ENCODE measurements at places on chromosomes 5 and 9.
A peak's percentile ranks its signal among the peaks of the same experiment; 100 is the strongest.

GRCh38 chr9:138049779-138050471 lies 172.3 kb downstream of the CACNA1B start:
- DNase-seq: no peak

GRCh38 chr5:6626508-6626907 lies 6.3 kb downstream of the NSUN2 start:
- DNase-seq: no peak

DNA sequence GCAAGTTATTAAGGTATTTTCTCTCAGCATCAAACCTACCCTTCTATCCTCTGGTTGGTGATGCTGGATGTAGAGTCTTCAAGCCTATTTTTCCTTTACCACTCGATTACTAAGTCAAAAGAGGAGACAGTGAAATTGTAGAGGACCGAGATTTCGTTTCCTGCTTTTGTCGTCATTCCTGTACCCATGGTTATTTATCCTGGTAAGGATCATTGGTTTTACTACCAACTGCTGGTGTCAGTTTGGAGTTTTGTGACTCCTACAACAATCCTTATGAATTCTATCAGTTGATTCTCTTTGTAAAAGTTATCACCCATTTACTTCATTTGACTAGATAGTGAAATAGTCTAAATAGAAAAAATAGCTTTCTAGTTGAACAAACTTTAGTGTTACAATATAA lies 2028.2 kb upstream of the ACO1 start:
- no peak for DNase-seq

- no peak for DNase-seq
These were observed 11.7 kb upstream of the ERBIN start for GRCh38 chr5:65914641-65915196.

DNA sequence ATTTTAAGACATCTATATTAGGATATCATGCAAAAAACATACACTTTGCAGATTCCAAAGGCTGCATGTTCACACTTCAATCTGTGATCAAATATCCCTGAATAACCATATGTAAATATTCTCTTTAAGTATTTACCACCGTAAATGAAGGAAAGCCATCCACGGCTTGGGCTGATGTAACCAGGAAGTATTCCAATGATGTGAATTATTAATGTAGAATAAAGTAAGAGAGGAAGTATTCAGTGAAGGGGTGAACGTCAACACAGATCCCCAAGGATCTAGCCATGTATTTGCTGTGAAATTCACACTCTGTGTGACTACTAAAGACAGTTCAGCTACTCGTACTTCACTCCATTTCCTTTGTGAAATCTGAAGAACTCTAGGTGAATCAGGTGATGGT lies 75.2 kb downstream of the CDH6 start:
- DNase-seq: no peak

DNA sequence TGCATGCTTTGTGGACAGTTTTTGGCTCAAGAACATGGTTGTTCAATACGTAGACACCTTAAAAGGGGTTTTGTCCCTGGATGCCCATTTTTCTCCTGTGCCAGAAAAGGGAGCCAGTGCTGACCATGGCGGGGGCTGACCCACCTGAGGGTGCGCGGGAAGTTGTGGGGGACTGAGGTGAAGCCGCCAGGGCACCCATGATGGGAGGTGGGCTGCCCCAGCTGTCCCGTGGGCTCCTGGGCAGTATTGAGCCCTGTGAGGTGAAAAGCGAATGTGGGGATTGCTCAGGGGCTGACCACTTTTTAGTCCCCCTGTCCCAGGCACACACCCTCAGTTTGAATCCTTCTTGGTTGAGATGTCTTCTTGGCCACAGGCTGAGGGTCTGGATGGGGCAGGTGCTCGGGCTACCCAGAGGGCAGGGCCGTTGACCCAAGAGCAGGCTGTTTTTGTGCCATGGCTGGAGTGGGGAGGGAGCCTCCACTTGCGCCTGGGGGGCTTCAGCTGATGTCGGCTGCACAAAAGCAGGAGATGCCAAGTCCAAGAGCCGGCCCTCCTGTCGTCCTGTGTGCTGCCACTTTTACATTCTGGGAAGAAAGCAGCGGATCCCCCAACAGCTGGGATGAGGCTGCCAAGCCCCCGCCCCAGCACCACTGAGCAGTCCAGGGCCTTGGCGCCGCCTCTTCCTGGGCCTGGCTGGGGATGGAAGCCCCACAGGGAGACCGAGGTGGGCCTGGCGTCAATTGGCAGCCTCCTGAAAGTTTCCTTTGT lies 120.1 kb downstream of the WNK2 start:
- DNase-seq: no peak

- peak; percentile 28 for DNase-seq
These were observed 19.0 kb downstream of the C9orf152 start for GRCh38 chr9:110188991-110189390.

- no peak for DNase-seq
These were observed 25.9 kb upstream of the AP3B1 start for GRCh38 chr5:78320401-78320800.

GRCh38 chr9:134863941-134864820 lies 16.4 kb upstream of the FCN2 start:
- DNase-seq: no peak

DNA sequence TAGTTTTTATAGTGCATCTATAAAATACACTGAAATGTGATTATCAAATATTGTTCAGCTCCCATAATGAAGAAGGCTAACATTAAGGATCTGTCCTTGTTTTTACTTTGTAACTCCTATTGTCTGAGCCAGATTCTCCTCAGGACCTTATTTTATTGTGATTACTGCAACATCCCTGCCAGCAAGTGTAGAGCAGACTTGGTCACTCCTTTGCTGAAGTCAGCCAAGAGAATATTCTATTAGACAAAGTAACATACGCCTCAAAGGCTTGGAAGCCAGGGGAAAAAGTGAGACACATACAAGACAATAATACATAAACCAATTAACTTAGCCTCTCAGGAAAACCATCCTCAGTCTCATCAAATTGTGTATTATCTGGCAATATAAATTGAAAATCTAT lies 269.6 kb downstream of the ARL15 start:
- DNase-seq: no peak

GRCh38 chr9:125959315-125959714 lies 212.1 kb downstream of the PBX3 start:
- no peak for DNase-seq

- no peak for DNase-seq
These were observed 1.9 kb upstream of the SH3PXD2B start for GRCh38 chr5:172456076-172456722.

DNA sequence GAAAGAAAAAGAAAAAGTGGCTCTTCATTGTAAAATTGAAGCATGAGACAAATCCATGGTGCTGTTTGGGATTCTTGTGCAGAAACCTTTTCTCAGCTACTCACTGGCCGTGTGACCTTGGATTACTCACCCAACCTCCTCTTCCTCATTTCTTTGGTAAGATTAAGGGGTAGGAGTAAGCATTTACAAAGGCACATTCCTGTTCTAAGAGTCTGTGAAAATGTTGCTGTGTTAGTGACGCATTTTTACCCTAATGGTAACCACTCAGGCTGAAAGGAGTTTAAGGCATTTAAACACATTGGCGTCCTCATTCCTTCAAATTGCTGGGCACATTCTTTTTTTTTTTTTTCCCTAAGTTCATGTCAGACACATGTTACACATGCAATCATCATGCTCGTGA lies 4.3 kb downstream of the RAI14 start:
- DNase-seq: no peak

- no peak for DNase-seq
These were observed 111.3 kb downstream of the FER start for GRCh38 chr5:108858959-108859358.

DNA sequence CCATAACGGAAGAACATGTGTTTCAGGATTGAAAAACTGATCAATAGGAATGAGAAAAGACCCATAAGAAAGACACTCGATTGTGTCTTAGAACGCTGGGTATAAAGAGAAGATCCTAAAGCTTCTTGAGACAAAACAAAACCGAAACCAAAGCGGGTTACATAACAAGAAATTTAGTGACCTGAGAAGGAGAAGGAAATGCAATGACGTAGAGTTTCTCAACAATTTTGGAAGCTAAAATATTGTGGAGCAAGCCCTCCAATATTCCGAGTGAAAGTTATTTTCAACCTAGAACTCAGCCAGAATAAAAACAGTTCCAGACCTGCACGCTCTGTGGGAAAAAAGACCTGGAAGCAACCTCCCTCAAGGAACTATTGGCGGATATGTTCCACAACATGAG lies 81.9 kb upstream of the FREM1 start:
- no peak for DNase-seq

- DNase-seq: no peak
These were observed 24.5 kb upstream of the LTC4S start for GRCh38 chr5:179769271-179769670.

DNA sequence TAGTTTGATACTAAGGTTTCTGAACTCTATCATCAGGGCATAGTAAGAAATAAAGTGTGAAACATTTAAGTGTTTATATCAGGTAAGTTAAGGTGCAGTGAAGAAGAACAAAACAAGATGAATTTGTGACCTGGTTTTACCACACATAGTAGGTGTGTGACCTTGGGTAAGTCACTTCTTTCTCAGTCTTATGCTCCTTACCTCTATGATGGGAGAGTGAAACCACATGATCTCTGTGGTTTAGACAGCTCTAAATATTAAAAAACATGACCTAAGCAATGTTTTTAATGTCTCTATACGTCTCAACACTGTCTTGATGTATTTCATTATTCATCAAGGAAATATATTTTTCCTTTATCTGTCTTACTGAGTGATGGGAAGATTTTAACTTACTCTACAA lies 629.6 kb upstream of the DMAC1 start:
- DNase-seq: no peak

DNA sequence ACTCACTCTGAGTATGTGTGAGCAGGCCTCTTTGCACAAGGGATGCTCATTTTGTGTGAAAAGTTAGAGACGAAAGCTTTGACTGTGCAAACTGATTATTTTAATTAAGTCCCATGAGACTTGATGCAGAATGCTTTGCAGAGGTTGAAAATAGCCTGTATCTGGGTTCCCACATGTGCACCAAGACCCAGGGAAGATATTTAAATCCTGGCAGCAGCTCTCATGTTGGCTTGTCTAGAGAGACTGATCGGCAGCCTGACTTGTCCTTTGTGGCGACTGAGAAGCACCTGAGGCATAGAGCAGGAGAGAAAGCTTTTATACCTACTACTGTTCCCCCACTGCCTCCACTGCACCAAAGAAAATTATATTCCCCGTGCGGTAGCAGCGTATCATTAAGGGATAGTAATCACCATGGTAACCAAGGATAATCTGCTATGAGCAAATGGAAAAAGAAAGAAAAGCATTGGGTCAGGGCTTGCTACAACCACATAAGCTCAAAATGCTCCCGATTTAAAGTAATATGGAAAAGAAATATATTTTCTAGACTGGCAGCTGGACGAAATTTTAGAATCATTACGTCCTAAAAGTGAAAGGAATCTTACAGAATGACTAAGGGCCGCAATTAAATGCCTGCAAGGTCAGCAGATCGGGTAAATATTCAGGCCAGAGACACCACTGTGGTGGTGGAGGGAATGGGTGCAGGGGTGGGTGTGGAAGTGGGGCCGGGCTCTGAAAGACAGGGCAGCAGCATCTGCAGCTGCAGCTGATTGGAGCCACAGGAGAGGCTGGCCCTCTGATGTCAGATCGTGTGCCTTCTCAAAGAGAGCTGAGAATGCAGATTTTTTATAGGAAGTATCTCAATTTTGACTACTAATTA lies 135.3 kb upstream of the EPB41L4A start:
- no peak for DNase-seq

GRCh38 chr5:100746730-100747129 lies 156.4 kb downstream of the ST8SIA4 start:
- no peak for DNase-seq

DNA sequence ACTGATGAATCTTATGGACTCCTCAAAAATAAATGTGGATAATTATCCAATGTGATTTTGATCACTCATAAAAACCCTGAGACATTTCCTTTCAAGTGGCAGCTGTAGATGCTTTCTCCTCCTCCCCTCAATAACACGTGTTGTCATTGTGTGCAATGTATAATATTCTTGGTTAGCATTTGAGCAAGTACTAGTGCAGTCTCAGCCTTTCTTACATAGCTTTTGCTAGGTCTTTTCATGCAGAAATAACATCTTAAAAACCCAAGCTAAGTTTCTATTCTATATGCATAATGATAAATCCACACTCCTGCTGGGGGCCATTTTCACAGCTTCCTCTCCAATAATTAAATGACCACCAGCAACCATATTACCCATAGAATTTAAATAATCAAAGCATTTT lies 1835.2 kb upstream of the NUDT12 start:
- no peak for DNase-seq
